H9 (cell line): ENCODE measurements at places on chromosomes 3 and 15. TPM values are rescaled to one million over a fixed set of nuclear protein-coding genes. Genes with fewer than 3 reads are reported as not detected.

Gene LTF
- not detected in 2 replicates for total RNA-seq

Gene HCLS1
- 1.1 and 1.2 TPM in 2 replicates for total RNA-seq

Gene EIF4E3
- 12.9 and 13.1 TPM in 2 replicates for total RNA-seq

Gene SHC4
- 0.26 and 0.55 TPM in 2 replicates for total RNA-seq

Gene PLA2G4E
- not detected in 2 replicates for total RNA-seq

Gene SERPINI1
- total RNA-seq, result 5.8 and 6.0 TPM in 2 replicates

Gene SERPINI2
- 0.22 TPM in 1 of 2 replicates, not detected in the other for total RNA-seq

Gene RBPMS2
- 181 and 185 TPM in 2 replicates for total RNA-seq

Gene DTWD1
- total RNA-seq, result 26.7 and 27.7 TPM in 2 replicates

Gene PAQR5
- total RNA-seq, result 1.0 and 1.6 TPM in 2 replicates

DNA sequence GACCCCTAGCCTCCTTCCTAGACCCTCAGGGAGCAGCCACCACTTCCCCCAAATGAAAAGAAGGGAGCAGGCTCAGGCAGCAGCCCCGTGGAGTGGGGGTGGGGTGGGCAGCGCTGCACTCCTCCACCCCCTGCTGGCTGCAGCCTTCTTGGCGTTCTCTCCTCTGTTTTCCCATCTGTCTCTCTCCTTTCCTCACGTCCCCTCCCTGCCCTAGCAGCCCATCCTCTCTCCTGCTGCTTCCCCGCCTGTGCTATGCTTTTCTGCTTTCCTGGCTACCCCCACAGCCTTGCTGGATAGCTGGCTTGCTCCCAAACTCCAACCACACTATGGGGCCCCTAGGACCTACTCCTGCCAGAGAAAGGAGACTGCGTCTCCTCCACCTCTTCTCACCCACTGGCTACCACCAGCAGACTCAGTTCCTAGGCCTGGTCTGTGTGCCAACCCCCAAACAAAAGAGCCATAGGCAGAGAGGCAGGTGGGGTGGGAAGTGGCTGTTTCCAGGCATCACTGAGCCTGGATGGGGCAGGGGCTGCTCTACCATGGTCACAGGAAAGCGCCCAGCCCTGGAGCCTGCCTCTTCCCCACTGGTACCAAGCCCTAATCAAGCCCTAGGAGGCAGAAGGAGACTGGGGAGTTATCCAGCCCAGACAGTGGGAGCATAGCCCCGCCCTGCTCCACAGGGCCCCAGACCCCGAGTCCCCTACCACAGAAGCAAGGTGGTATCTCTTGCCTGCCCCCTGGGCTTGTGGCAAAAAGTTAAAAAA lies 3.4 kb upstream of the DISP2 start:
- DNase-seq, result peak; percentile 71

- DNase-seq, result no peak
Observed at GRCh38 chr3:31242026-31242960, 290.4 kb upstream of the STT3B start.

DNA sequence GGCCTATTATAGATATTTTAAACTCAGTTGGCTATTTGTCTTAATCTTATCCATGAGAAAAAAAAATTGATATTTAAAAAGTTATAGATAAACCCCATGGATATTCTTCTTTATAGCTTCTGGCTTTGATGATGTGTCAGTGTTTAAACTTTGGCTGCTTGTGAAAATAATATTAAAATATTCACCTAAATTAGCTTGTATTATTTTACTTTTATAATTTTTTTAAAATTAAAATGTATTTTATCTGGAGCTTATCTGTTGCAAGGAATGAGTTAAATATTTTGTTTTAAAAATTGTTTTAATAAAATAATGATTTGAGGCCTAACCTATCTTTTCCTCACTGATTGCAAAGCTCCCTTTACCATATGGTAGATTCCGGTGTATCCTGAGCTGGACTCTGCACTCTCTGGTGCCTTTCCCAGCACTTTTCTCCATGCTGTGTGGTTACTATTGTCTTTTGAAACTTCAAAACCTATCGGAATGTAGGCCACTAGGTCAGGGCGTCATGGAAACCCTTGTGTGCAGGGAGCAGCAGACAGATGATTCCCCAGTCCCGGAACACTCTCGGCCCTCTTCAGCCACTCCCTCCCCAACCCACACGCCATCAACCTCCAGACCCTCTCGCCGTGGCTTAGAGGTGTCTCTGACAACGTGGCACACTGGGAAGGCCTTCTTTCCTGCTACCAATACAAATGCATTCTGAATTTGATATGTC lies 252.3 kb upstream of the ATP10A start:
- DNase-seq, result no peak

GRCh38 chr3:132660052-132660810 lies at the start of gene UBA5:
TSS of gene UBA5 (plus strand) at chr3:132660329. CDS start at chr3:132660538, 209 bp downstream.
- peak; percentile 65 for DNase-seq

GRCh38 chr3:56677286-56677685 lies 5.8 kb downstream of the TASOR start:
- no peak for DNase-seq

- DNase-seq, result no peak
Observed at GRCh38 chr3:42180901-42181300, 85.1 kb downstream of the CCK start.

GRCh38 chr3:69972672-69973071 lies 26.9 kb upstream of the SAMMSON start:
- no peak for DNase-seq

- no peak for DNase-seq
Observed at GRCh38 chr3:123270818-123271217, 69.1 kb downstream of the SEC22A start.

DNA sequence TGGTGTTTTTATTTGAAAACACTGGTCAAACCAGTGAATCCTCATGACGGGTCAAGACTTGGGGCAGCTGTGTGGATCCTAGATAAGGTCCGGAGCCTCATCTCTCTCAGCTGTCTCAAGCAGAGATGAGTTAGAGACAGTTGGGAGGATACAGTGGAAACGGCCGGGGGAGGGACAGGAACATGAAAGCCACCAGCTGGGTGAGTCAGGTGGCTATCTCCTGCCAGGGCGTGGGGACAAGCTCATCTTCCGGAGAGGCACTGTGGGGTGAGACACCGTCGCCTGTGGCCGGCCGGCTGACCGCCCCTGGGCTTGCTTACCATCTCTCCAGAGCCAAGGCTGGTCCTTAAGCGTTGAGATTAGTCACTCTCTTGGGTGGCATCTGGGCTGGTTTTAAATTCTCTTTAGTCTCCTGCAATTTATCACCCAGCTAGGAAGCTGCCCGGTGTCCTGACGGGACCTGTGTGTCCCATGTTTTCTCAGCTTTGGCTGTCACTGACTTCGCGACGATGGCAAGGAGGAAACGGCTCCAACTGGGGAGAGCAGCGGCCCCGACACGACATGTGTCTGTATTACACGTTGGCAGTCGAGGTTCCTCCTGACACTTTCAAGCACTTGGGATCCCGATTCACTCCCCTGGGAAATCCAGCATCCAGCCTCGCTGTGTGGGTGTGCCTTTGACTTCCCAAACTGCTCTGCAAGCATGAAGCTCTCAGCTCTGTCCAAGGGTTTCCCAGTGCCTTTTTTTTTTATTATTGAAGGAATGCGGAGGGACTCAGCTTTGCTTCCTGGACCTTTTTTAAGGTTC lies 7.5 kb downstream of the ST8SIA2 start:
- DNase-seq, result no peak

- DNase-seq, result no peak
Observed at GRCh38 chr3:135034891-135035440, 239.9 kb downstream of the EPHB1 start.
